ENCODE measurements at places on chromosomes 4 and X.

GRCh38 chrX:26788402-26788998 lies 572.5 kb downstream of the MAGEB5 start:
- no peak for DNase-seq

DNA sequence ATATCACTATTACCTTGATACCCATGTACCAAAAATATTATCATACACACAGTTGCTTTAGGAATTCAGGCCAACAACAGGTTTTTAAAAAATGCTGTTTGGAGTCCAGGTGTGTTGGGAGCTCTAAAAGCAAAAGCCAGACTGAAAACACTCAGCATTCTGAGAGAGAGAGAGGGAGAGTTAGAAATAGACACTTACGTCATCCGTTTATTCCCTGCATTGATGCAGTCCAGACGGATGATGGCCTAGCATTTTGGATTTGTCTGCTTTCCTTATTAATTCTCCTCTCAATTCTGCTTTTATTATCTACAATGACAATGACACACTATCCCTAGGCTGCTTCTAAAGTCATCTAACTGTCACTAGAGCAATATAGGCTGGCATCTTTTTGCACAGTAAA lies 358.3 kb upstream of the BOD1L1 start:
- DNase-seq, result no peak

- DNase-seq, result no peak
Observed at GRCh38 chr4:2816401-2816954, 23.6 kb downstream of the SH3BP2 start.

DNA sequence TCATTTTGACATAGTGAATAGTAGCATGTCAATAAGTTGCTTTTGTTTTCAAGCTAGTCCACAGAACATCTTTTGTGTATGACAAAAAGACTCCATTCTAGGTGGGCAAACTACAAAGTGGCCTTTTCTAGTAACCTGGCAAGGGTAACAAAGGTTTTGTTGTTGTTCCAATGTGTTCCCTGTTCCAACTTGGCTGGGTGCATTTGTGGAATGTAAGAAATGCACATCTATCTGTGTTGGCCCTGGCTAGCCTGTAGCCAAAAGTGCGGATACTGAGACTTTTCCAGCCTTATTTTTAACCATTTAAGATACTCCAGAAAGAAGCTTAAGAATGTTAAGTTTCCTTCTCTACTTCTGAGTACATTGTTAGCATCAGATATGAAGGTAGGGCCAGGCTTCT lies 118.7 kb upstream of the CHRDL1 start:
- DNase-seq, result no peak

DNA sequence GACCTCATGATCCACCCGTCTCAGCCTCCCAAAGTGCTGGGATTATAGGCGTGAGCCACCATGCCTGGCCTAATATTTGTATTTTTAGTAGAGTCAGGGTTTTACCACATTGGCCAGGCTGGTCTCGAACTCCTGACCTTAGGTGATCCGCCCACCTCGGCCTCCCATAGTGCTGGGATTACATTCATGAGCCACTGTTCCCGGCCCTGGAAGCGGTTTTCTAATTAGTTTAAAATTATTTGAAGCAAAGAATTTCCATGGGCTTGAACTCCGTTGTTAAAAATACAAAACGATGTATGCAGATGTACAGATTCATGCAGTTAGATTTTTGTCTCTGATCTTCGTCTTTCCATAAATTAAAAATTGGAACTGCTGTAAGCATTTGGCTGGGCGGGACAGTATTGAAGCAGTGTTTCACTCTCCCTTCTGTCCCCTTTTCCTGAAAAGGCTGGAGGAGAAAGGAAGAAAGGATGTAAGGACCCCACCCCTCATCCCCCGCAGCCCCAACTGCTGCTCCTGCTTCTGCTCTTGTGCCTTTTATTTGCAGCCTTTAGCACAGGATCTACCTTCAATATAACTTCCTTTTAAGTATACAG lies 12.0 kb downstream of the TRAPPC11 start:
- no peak for DNase-seq

DNA sequence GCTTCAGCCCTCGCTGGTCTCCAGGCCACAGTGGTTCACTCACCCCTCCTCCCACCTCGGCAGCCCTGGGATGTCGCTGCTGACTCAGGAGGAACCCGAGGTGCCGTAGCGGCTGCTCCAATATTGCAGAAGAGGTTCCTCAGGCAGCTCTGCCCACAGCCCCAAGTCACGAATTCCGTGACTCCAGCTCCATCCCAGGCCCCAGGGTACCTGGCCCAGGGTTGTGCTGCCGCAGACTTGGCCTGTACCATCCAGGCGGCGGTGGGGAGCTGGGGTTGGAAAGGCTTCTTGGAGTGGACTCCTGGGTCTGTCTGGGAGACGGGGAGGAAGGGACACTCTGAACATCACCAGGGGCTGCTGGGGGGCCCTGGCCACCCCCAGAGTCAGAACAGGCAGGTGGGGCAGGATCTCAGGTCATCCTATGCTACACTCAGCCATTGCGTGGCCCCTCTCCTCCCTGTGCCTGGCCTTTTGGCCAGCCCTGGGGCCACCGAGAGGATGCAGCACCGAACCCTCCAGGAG lies 728 bp upstream of the HGFAC start:
- no peak for DNase-seq

DNA sequence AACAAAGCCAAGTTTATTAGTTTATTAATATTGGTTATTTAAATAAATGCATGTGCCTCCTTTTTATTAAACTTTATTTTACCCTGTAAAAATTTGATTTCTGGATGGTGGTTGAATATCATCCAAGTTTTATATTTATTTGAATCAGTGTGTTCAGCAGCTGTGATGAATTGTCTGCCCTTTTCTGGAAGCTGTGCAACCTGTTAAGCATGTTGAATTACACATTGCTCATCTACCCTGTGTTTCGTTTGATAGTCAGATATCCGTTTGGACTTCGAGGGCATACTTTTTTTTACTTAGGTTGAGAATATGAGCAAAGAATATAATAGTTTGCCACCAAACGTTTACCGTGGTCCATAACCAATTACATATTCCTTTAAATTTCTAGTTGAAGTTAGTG lies 95.8 kb upstream of the TENM3 start:
- no peak for DNase-seq

Data from stimulated activated CD8-positive, alpha-beta memory T cell treated with anti-CD3 and anti-CD28 coated beads, Interleukin-7, amount 100 ng/mL, for 1 hour (primary cell).